ENCODE measurements at places on chromosomes 7 and 10. TPM values are rescaled to one million over a fixed set of nuclear protein-coding genes. Genes with fewer than 3 reads are reported as not detected.

FBXW4 gene
- polyA plus RNA-seq = 45.7 TPM

ABCC2 gene
- polyA plus RNA-seq = 94.3 TPM

GNAT3 gene
- 0.57 TPM for polyA plus RNA-seq

LMTK2 gene
- 19.4 TPM for polyA plus RNA-seq

DNA sequence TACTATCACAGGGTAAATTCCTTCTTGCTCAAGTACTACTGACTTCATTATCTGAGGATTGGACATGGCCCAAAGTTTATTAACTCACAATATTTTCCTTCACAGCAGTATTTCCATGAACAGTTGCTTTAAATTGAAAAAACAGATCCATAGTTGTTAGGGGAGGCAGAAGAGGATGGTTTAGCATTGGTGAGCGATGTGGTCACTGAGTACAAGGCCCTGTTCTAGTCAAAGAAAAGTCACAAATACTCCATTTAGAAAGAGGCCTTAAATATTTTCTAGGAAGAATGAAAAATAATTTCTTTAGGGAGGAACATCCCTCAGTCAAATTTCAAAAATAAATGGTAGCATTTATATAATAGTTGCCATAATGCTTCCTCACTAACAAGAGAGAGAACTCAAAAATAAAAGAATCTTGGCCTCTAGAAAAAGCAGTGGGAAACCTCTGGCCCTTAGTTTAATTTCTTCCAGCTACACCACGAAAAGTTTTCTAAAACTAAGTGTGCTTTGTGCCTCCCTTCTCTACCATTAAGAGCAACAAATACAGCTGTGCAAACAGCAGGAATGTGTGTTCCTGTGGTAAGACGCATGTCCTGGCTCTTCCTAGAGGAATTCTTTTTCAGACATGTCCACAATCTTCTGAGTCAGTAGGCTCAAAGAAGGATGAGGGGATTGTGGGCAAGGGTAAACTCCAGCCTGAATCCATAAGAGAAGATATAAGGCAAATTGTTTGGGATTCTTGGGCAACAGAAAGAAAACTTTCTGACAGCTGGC, 105.7 kb downstream of the HOXA1 start:
- no peak overlapping the region for H3K4me3 ChIP-seq
- DNase-seq = no peak
- H3K36me3 ChIP-seq = no peaks in the 10 kb centered on the region
- H3K27me3 ChIP-seq = no peaks in the 10 kb centered on the region
- H3K27ac ChIP-seq = no peak overlapping the region

- no peak overlapping the region for H3K27ac ChIP-seq
- no peaks in the 10 kb centered on the region for H3K27me3 ChIP-seq
- no peak overlapping the region for H3K4me3 ChIP-seq
- no peaks in the 10 kb centered on the region for H3K4me1 ChIP-seq
- H3K36me3 ChIP-seq = peaks cover 9% of the 10 kb centered on the region
These were observed 122.1 kb upstream of the EFCAB10 start for GRCh38 chr7:105703207-105703930.

DNA sequence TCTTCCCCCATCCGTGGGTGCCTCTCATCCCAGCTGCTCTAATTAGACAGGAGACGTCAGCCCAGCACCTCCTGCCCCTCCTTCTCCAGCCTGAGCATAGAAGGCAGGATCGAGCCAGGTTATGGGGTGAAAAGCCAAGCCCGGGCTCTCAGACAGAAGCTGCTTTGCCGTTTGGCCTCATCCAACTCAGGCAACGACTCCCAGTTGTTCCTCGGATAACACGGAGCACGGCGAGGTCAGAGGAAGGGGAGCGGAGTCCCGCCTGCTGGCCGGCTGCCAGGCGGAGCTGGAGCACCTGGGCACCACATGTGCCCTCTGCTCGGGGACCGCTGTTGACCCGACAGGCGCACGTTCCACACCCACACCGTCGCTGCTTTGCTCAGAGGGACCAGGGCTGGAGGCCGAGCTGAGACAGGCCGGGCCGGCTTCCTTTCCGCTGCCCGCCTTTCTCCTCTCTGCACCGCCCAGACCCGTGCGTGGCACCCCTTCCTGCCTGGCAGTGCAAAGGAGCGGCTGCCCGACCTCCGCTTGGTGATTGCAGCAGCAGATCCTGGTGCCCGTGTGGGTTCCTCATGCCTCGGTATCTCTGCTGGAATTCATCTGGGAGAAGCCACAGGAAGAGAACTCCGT, 21.6 kb upstream of the UNCX start:
- no peak for DNase-seq
- no peaks in the 10 kb centered on the region for H3K36me3 ChIP-seq
- peaks cover 43% of the 10 kb centered on the region for H3K27me3 ChIP-seq
- H3K4me1 ChIP-seq = no peaks in the 10 kb centered on the region

- no peaks in the 10 kb centered on the region for H3K4me1 ChIP-seq
- no peak for DNase-seq
- no peaks in the 10 kb centered on the region for H3K27me3 ChIP-seq
- H3K4me3 ChIP-seq = no peak overlapping the region
These were observed 35.9 kb downstream of the ZRANB1 start for GRCh38 chr10:124977648-124978375.

DNA sequence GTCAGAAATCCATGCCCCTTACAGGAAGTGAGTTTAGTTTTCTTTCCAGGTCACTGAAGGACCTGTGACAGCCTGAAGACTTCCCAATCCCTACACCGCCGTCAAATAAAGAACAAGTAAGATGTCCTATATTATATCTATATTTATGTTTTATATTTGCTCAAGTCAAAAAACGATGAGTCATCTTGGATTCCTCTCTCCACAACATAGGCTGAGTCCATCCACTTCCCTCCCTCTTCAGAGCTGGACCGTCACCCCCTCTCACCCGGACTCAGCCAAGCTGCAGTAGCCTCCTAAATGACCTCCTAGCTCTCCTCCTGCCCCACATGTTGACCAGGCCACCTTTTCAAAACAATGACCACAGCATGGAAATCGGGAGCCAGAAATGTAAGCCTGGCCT, 53.5 kb downstream of the GLI3 start:
- H3K27me3 ChIP-seq = no peaks in the 10 kb centered on the region
- DNase-seq = no peak
- H3K4me3 ChIP-seq = no peak overlapping the region
- peaks cover 10% of the 10 kb centered on the region for H3K4me1 ChIP-seq

DNA sequence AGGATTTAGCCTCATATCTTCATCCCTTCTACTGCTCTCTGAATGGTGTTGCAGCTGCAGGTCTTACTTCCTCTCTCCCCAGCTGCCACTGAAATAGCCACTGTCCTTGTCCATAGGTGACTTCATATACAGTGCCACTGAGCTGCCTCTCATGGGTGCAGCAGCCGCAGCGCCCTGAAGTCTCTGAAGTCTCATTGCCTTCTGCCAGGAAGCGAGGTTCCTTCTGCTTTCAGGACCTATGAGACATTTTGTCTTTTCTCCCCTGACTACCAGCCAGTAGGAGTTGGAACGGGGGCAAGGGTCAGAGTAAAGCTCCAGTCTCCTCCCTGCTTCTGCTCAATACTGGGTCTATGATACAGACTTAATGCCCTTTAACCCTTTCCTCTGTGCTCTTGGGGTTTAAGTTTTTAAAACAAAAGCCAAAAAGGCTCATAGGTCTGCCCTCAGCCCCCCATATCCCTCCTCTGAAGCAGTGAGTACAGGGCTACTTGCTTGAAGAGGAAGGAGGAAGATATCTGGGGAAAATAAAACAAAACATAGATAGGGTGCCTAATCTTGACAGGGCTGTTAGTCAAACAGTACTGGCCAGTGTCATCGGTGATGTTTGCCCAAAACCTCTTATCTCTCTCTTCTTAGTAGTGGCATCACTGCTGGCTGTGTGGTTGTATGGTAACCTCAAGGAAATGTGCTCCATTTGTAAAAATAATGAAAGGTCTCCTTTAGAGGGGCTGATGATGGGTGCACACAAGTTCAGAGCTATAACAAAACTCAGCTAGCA, 7.1 kb downstream of the PLCE1 start:
- no peak overlapping the region for H3K4me3 ChIP-seq
- peaks cover 25% of the 10 kb centered on the region for H3K4me1 ChIP-seq
- H3K27ac ChIP-seq = peak overlapping the region; percentile 65
- DNase-seq = no peak
- no peaks in the 10 kb centered on the region for H3K27me3 ChIP-seq

DNA sequence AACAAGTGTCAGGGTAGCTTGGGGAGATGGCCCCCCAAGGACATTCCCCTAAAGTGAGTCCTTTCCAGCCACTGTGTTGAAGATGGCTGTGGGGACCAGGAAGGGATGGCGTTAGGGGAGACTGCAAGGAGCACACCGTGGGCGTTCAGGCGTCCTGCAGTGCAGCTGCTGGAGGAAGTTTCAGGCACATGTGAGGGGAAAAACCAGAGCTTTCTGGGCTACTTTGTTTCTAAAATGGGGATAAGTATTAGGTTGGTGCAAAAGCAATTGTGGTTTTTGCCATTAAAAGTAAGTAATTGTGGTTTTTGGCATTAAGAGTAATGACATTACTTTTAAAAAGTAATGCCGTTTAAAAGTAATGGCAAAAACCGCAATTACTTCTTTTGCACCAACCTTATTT, 14.3 kb downstream of the PRF1 start:
- H3K4me1 ChIP-seq = peaks cover 12% of the 10 kb centered on the region
- no peaks in the 10 kb centered on the region for H3K27me3 ChIP-seq
- no peak overlapping the region for H3K27ac ChIP-seq
- H3K4me3 ChIP-seq = no peak overlapping the region

GRCh38 chr7:128318691-128319090, 25.0 kb downstream of the RBM28 start:
- H3K4me3 ChIP-seq = no peak overlapping the region
- H3K36me3 ChIP-seq = peaks cover 61% of the 10 kb centered on the region
- no peaks in the 10 kb centered on the region for H3K4me1 ChIP-seq

DNA sequence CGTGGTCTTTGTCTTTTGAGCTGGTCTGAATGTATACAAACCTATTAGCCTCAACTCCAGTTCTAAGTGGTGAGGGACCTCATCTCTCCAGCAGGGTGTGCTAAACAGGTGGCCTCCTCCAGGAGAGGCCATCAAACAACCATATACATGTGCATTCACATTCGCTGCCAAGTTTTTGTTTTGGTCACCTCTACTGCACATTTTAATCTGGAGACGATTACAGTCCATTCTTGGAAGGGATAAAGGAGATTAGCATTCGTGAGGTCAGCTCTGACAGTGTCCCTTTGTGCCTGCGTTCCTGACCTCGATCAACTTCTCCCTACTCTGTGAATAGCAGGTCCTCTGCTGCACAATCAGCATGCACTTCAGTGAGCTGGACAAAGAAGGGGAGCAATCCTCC, 60.8 kb downstream of the RHOBTB1 start:
- H3K27me3 ChIP-seq = no peaks in the 10 kb centered on the region
- H3K36me3 ChIP-seq = peaks cover 40% of the 10 kb centered on the region
- no peaks in the 10 kb centered on the region for H3K4me1 ChIP-seq
- no peak overlapping the region for H3K4me3 ChIP-seq
- H3K27ac ChIP-seq = no peak overlapping the region

DNA sequence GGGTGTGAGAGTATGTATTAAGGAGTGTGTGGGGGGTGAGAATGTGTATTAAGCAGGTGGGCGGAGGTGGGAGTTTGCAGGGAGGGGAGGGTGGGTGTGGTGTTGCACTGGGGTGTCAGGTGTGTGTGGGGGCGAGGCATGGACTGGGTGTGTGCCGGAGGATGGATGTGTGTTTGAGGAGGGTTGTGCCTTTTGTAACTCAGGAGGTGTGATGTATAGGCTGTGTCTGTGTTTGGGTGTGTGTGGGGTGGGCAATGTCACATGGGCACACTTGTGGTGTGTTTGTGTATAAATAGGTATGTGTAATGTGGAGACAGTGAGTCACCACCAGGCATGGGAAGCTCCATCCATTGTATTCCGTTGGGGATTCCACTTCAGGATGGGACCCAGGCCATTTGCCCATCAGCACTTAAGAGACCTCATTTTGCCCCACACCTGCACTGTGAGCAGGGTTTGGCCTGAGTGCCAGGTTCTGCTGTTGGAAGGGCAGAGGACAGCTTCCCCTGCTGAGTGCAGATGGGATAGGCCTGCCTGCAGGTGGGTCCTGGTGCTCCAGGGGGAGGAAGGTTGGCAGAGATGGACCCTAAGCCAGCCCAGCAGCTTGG, 5.8 kb downstream of the UNC5B start:
- H3K36me3 ChIP-seq = no peaks in the 10 kb centered on the region
- peaks cover 45% of the 10 kb centered on the region for H3K27me3 ChIP-seq
- no peak for DNase-seq
- H3K4me3 ChIP-seq = no peak overlapping the region
- H3K4me1 ChIP-seq = peaks cover 15% of the 10 kb centered on the region

DNA sequence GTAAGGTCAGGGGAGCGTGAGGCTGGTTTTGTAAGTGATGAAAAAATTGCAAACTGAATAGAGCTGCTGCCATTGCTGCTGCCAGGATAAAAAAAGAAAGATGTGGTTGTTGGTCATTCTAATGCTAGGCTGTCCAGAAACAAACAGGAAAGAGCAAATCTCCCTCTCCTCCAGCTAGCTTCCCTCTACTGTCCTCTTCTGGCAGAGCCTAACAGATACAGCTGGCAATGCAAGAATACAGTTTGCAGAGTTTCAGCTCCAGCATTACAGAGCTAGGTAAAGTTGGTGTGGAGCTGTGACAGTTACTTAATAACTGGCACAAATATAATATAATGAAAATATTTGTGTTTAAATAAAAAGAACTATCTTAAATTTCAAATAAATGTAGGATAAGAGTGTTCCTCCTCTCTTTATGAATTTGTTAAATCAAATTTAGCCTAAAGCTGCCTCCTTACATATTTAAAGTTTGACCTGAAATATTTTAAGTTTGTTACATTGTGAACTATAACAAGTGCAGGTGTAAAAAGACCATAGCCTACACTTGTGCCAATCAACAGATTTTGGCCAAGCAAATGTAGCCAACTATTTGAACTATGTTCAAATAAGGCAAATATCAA, 407.7 kb downstream of the SH2D4B start:
- H3K27me3 ChIP-seq = no peaks in the 10 kb centered on the region
- H3K4me3 ChIP-seq = no peak overlapping the region
- H3K27ac ChIP-seq = no peak overlapping the region

DNA sequence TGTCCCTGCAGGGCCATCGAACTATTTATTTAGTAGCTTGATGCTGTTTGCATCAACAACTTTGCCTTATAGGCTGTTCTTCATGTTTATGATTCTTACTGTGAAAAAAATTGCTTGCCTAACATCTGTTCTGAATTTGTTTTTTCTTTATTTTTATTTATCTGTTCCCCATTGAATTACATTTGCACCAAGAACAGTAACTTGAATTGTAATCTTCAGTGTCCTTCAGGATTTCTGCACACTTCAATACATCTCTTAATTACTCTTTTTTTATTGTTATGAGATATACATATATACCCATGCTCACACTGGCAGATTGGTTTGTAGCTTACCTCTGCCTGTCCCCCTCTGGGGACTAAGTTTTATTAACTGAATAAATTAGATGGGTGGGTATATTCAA, 64.4 kb downstream of the TBXAS1 start:
- peaks cover 3% of the 10 kb centered on the region for H3K27me3 ChIP-seq
- H3K27ac ChIP-seq = no peak overlapping the region
- no peaks in the 10 kb centered on the region for H3K4me1 ChIP-seq
- no peak for DNase-seq

GRCh38 chr10:18486438-18486837, 164.9 kb downstream of the NSUN6 start:
- DNase-seq = no peak
- H3K27me3 ChIP-seq = no peaks in the 10 kb centered on the region
- H3K4me3 ChIP-seq = no peak overlapping the region
- H3K4me1 ChIP-seq = no peaks in the 10 kb centered on the region

- H3K36me3 ChIP-seq = no peaks in the 10 kb centered on the region
- no peak overlapping the region for H3K27ac ChIP-seq
- H3K27me3 ChIP-seq = no peaks in the 10 kb centered on the region
- H3K4me3 ChIP-seq = no peak overlapping the region
- DNase-seq = no peak
These were observed 5.4 kb downstream of the MYOF start for GRCh38 chr10:93476756-93477155.

GRCh38 chr10:87974130-87974529, 110.7 kb downstream of the PTEN start:
- H3K27ac ChIP-seq = no peak overlapping the region
- no peaks in the 10 kb centered on the region for H3K36me3 ChIP-seq

All from large intestine (tissue), 12 donors.